ENCODE measurements at places on chromosomes 3 and 15. TPM values are rescaled to one million over a fixed set of nuclear protein-coding genes. Genes with fewer than 3 reads are reported as not detected.

MEIS2 gene
- total RNA-seq: 8.2 TPM

NMNAT3 gene
- 1.2 TPM for total RNA-seq

CCNB2 gene
- total RNA-seq: 107 TPM

KLHL6 gene
- total RNA-seq: not detected

TRH gene
- total RNA-seq: not detected

CPEB1 gene
- total RNA-seq: 3.4 TPM

LINGO1 gene
- total RNA-seq: 8.4 TPM

CCDC80 gene
- total RNA-seq: 50.9 TPM

ALDH1A2 gene
- 0.16 TPM for total RNA-seq

MESP2 gene
- 0.62 TPM for total RNA-seq

NIT2 gene
- total RNA-seq: 75.0 TPM

QARS1 gene
- 136 TPM for total RNA-seq

GOLGA8O gene
- 0.19 TPM for total RNA-seq

UBA7 gene
- 0.48 TPM for total RNA-seq

CGNL1 gene
- total RNA-seq: 2.0 TPM

CAMK2N2 gene
- total RNA-seq: 1.1 TPM

PPP4R2 gene
- 46.5 TPM for total RNA-seq

CELF6 gene
- 0.15 TPM for total RNA-seq

CHST2 gene
- total RNA-seq: 0.81 TPM

PLCH1 gene
- 1.0 TPM for total RNA-seq

TNNC1 gene
- total RNA-seq: 1.4 TPM

CD96 gene
- not detected for total RNA-seq

ELL3 gene
- total RNA-seq: 1.6 TPM

ROBO1 gene
- 14.8 TPM for total RNA-seq

ARPP21 gene
- 0.12 TPM for total RNA-seq

PBRM1 gene
- total RNA-seq: 18.6 TPM

NCEH1 gene
- 34.3 TPM for total RNA-seq

DNAH12 gene
- 0.12 TPM for total RNA-seq

GOLGA8H gene
- total RNA-seq: 2.7 TPM

ABHD17C gene
- 48.8 TPM for total RNA-seq

GRK7 gene
- not detected for total RNA-seq

TYRO3 gene
- total RNA-seq: 15.0 TPM

ADAMTSL3 gene
- total RNA-seq: 0.31 TPM

AMT gene
- total RNA-seq: 0.29 TPM
